A549 treated with AZD2906 at 1 μM for 4 hours (cell line): ENCODE measurements at places on chromosomes 5 and 9. TPM values are rescaled to one million over a fixed set of nuclear protein-coding genes. Genes with fewer than 3 reads are reported as not detected.

F12 gene
- 15.9 to 26.4 TPM (median 22.8 TPM) in 5 replicates for total RNA-seq

SLC34A3 gene
- 0.03 to 0.15 TPM (median 0.10 TPM) in 4 of 5 replicates, not detected in the other for total RNA-seq

TOR1A gene
- total RNA-seq = 57.5 to 61.8 TPM (median 60.9 TPM) in 5 replicates

FREM1 gene
- not detected in 5 replicates for total RNA-seq

NUTM2F gene
- total RNA-seq = 0.02 TPM in 1 of 5 replicates, not detected in the others

FGF1 gene
- 0.24 to 0.61 TPM (median 0.39 TPM) in 5 replicates for total RNA-seq

ADAM19 gene
- total RNA-seq = 7.7 to 10.6 TPM (median 10.1 TPM) in 5 replicates

FBLL1 gene
- 0.07 to 0.14 TPM (median 0.11 TPM) in 4 of 5 replicates, not detected in the other for total RNA-seq

CEP78 gene
- 15.9 to 18.8 TPM (median 16.1 TPM) in 5 replicates for total RNA-seq

FBXW5 gene
- 65.5 to 105 TPM (median 98.0 TPM) in 5 replicates for total RNA-seq

PCDHGC5 gene
- total RNA-seq = 0.02 to 0.03 TPM in 2 of 5 replicates, not detected in the others

PALM2AKAP2 gene
- total RNA-seq = 0.27 to 0.74 TPM (median 0.36 TPM) in 5 replicates

ZNF346 gene
- 8.3 to 10.5 TPM (median 9.6 TPM) in 5 replicates for total RNA-seq

C5orf58 gene
- not detected in 5 replicates for total RNA-seq

SPAG8 gene
- 0.34 to 0.52 TPM (median 0.35 TPM) in 5 replicates for total RNA-seq

PPP3R2 gene
- total RNA-seq = not detected in 5 replicates

SGCD gene
- total RNA-seq = 3.2 to 5.4 TPM (median 4.1 TPM) in 5 replicates

PCDHB16 gene
- total RNA-seq = 0.02 to 0.13 TPM (median 0.06 TPM) in 5 replicates

LCN2 gene
- total RNA-seq = 3.3 to 6.9 TPM (median 3.6 TPM) in 5 replicates

INSYN2B gene
- 0.07 to 0.31 TPM (median 0.11 TPM) in 5 replicates for total RNA-seq

LCN9 gene
- not detected in 5 replicates for total RNA-seq

ARHGEF39 gene
- 11.1 to 18.8 TPM (median 16.6 TPM) in 5 replicates for total RNA-seq
